Ovary (tissue), 10 donors: ENCODE measurements at places on chromosomes 7 and 10. TPM values are rescaled to one million over a fixed set of nuclear protein-coding genes. Genes with fewer than 3 reads are reported as not detected.

GRCh38 chr7:128869944-128870285, 7.3 kb downstream of the ATP6V1F start:
- no peaks in the 10 kb centered on the region for H3K27me3 ChIP-seq
- peak overlapping the region; percentile 33 for H3K4me3 ChIP-seq
- peaks cover 4% of the 10 kb centered on the region for H3K4me1 ChIP-seq
- DNase-seq = no peak

The TRPV5 gene
- not detected for total RNA-seq

The AFAP1L2 gene
- 23.3 TPM for total RNA-seq

DNA sequence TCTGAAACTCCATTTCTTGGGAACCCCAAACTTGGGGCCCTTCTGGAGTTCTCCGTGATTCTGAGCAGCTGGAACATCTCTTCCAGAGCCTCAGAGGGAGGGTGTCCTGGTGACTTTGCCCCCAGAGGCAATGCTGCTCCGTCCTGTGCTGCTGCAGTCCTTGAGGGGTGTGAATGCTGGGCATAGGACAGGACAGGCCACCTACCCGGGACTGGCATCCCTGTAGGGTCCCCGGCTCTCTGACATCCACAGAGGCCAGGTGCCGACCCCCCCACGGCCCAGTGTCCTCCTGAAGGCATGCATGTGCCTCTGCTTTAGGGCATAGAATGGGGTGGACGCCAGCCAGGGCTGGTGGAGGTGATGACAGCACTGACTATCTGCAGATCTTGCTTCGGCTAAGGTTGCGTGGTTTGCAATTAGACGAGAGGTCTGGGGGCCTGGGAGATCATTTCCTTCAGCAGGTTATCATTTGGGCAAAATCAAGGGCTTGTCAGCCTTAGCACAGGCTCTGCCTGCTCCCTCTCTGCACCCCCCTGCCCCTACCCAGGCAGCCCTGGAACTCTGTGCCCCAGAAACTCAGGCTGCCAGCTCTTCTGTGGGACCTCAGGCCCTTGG, 136.9 kb upstream of the GPR26 start:
- no peak overlapping the region for H3K4me3 ChIP-seq
- H3K36me3 ChIP-seq = no peaks in the 10 kb centered on the region
- no peaks in the 10 kb centered on the region for H3K27me3 ChIP-seq
- no peaks in the 10 kb centered on the region for H3K4me1 ChIP-seq

GRCh38 chr10:121468726-121469125, 129.5 kb downstream of the FGFR2 start:
- H3K27ac ChIP-seq = no peak overlapping the region
- no peak overlapping the region for H3K4me3 ChIP-seq
- no peaks in the 10 kb centered on the region for H3K27me3 ChIP-seq
- H3K36me3 ChIP-seq = no peaks in the 10 kb centered on the region

DNA sequence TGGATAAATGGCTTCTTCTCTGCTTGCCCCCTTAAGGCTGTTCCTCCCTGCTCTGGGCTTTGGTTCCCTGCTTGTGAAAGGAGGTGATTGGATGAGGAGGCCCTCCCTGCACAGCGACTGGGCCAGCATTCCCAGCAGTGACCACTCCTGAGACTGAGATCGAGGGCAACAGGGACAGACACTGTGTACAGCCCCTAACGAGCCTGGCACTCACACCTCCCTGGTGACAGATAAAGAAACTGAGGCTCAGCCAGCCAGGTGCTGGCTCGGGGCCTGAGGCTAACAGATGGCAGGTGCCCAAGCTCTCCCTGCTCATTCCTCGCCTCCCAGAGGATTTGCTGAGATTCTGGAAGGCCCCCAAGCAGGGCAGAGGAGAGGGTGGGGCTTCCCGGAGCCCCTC, 12.0 kb upstream of the AQP1 start:
- DNase-seq = no peak
- no peaks in the 10 kb centered on the region for H3K27me3 ChIP-seq
- H3K27ac ChIP-seq = no peak overlapping the region
- H3K4me1 ChIP-seq = peaks cover 5% of the 10 kb centered on the region

The TSPAN13 gene
- 2.8 TPM for total RNA-seq

The H2BK1 gene
- total RNA-seq = 1.0 TPM

GRCh38 chr7:155298288-155298833, 683 bp downstream of the INSIG1 start:
- peaks cover 5% of the 10 kb centered on the region for H3K4me1 ChIP-seq
- H3K27ac ChIP-seq = peak overlapping the region; percentile 97
- no peaks in the 10 kb centered on the region for H3K36me3 ChIP-seq
- no peaks in the 10 kb centered on the region for H3K27me3 ChIP-seq

GRCh38 chr7:27735165-27735564, 4.8 kb upstream of the TAX1BP1 start:
- H3K4me3 ChIP-seq = no peak overlapping the region
- H3K27me3 ChIP-seq = no peaks in the 10 kb centered on the region
- H3K4me1 ChIP-seq = peaks cover 1% of the 10 kb centered on the region
- no peaks in the 10 kb centered on the region for H3K36me3 ChIP-seq
- no peak for DNase-seq

GRCh38 chr7:70068531-70068930, 470.3 kb downstream of the AUTS2 start:
- H3K27me3 ChIP-seq = no peaks in the 10 kb centered on the region
- peaks cover 3% of the 10 kb centered on the region for H3K4me1 ChIP-seq
- no peak for DNase-seq
- no peaks in the 10 kb centered on the region for H3K36me3 ChIP-seq
- H3K27ac ChIP-seq = no peak overlapping the region

The OR2A12 gene
- not detected for total RNA-seq

DNA sequence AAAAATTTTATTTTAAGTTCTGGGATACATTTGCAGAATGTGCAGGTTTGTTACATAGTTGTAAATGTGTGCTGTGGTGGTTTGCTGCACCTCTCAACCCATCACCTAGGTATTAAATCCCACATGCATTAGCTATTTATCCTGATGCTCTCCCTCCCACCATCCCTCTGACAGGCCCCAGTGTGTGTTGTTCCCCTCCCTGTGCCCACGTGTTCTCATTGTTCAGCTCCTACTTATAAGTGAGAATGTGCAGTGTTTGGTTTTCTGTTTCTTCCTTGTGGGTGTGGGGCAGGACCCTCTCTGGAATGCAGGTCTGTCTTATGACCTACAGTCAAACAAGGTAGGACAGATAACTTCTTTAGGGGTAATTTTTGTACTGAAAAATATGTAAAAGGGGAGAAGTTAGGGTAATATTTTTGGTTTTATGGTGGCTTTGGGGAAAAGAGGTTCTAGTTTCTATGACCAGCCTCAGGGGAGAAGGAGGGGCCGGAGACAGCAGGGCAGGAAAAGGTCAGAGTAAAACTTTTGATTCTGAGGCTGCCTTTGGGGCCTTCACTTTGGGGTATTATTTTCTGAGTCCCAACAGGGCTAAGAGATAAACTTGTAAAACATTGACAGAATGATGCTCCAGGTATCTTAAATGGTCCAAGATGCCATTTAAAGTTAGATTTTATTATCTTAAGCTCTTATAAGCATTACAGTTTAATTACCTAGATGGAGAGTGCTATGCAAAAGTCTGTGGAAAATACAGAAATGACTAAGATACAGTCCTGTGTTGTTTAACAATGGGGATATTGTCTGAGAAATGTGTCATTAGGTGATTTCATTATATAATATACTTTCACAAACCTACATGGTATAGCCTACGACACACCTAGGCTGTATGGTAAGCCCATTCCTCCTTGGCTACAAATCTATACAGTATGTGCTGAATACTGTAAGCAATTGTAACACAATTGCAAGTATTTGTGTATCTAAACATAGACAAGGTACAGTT, 354.8 kb downstream of the ABCA13 start:
- no peaks in the 10 kb centered on the region for H3K27me3 ChIP-seq
- H3K4me3 ChIP-seq = no peak overlapping the region
- no peaks in the 10 kb centered on the region for H3K4me1 ChIP-seq
- H3K27ac ChIP-seq = no peak overlapping the region
- DNase-seq = no peak

DNA sequence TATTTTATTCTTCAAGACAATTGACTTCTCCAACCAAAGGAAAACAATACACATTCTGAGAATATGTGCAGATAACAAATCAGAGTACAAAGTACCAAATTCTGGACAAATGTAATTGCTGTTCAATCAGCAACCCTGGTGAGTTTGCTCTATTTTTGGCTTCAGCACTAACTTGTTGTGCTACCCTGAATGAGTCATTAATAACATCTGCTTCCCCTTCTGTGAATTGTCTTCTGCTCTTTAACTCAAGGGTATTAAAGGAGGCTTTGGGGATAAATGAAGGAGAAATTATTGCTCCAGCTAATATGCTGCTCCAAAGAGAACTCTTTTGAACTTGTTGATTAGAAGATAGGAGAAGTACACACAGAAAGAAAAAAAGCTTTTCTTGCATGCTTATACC, 459.3 kb downstream of the HTR7 start:
- no peak for DNase-seq
- no peak overlapping the region for H3K27ac ChIP-seq
- no peaks in the 10 kb centered on the region for H3K4me1 ChIP-seq
- no peaks in the 10 kb centered on the region for H3K36me3 ChIP-seq
- H3K4me3 ChIP-seq = no peak overlapping the region
- no peaks in the 10 kb centered on the region for H3K27me3 ChIP-seq
